ENCODE measurements at places on chromosomes 6 and 20.

- H3K4me3 ChIP-seq, result peak overlapping the region; percentile 95
- no peaks in the 10 kb centered on the region for H3K27me3 ChIP-seq
- peaks cover 64% of the 10 kb centered on the region for H3K36me3 ChIP-seq
- peak overlapping the region; percentile 99 for H3K27ac ChIP-seq
Measured at GRCh38 chr6:35468980-35469750, 964 bp downstream of the RPL10A start.

DNA sequence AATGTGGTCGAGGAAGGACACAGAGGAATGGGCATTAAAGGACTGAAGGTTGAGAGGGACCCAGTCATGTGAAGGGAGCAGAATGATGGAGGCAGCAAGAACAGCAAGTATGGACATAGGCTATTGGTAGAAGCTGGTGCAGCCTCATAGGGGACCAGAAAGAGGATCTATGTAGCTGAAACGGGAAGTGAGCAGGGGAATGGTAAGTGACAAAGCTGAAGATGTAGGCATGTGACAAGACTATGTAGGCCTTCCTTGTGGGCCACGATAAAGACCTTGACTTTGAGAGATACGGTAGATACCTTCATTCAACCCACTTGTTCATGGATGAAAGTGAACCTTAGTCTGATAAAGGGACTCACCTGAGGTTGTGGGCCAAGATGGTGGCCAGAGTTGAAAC is 3.5 kb downstream of the CTNNBL1 start:
- H3K4me1 ChIP-seq, result peaks cover 27% of the 10 kb centered on the region
- H3K27ac ChIP-seq, result no peak overlapping the region
- H3K36me3 ChIP-seq, result peaks cover 26% of the 10 kb centered on the region
- no peak for DNase-seq
- peaks cover 2% of the 10 kb centered on the region for H3K27me3 ChIP-seq

GRCh38 chr6:64482631-64483030 is 847.0 kb downstream of the PHF3 start:
- H3K27ac ChIP-seq, result no peak overlapping the region
- H3K4me3 ChIP-seq, result no peak overlapping the region
- H3K4me1 ChIP-seq, result no peaks in the 10 kb centered on the region
- no peaks in the 10 kb centered on the region for H3K27me3 ChIP-seq
- peaks cover 5% of the 10 kb centered on the region for H3K36me3 ChIP-seq
- DNase-seq, result no peak

- peaks cover 15% of the 10 kb centered on the region for H3K4me1 ChIP-seq
- no peak overlapping the region for H3K4me3 ChIP-seq
- no peaks in the 10 kb centered on the region for H3K36me3 ChIP-seq
- no peak overlapping the region for H3K27ac ChIP-seq
- no peak for DNase-seq
Measured at GRCh38 chr20:23534801-23535593, 33.3 kb downstream of the CST9L start.

DNA sequence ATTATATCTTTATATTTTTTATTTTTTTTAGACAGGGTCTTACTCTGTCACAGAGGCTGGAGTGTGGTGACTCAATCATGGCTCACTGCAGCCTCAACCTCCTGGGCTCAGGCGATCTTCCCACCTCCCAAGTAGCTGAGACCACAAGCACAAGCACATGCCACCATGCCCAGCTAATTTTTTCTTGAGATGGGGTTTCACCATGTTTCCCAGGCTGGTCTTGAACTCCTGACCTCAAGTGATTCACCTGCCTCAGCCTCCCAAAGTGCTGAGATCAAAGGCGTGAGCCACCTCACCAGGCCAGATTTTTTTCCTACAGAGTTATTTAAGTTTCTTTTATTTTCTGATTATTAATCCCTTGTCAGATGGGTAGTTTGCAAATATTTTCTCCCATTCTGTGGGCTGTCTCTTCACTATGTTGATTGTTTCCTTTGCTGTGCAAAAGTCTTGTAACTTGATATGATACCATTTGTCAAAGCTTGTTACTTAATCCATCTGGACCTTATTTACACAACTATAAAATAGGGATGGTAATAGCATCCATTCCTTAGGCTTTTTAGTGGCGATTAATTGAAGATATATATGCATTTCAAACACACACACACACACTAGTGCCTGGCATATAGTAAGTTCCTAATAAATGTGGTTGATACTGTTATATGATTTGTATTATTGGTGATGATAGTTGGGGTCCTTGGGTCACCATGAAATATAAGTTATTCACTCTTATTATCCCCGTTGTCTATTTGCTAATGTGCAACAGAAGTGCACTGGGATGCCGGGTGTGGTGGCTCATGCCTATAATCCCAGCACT is 187.1 kb downstream of the BCAS1 start:
- DNase-seq, result no peak
- peak overlapping the region; percentile 95 for H3K27ac ChIP-seq
- H3K4me1 ChIP-seq, result peaks cover 62% of the 10 kb centered on the region
- no peaks in the 10 kb centered on the region for H3K36me3 ChIP-seq

- H3K27ac ChIP-seq, result no peak overlapping the region
- no peaks in the 10 kb centered on the region for H3K27me3 ChIP-seq
- H3K4me3 ChIP-seq, result no peak overlapping the region
- H3K36me3 ChIP-seq, result peaks cover 43% of the 10 kb centered on the region
- no peaks in the 10 kb centered on the region for H3K4me1 ChIP-seq
- DNase-seq, result no peak
Measured at GRCh38 chr20:38414769-38415450, 20.2 kb downstream of the SNHG17 start.

DNA sequence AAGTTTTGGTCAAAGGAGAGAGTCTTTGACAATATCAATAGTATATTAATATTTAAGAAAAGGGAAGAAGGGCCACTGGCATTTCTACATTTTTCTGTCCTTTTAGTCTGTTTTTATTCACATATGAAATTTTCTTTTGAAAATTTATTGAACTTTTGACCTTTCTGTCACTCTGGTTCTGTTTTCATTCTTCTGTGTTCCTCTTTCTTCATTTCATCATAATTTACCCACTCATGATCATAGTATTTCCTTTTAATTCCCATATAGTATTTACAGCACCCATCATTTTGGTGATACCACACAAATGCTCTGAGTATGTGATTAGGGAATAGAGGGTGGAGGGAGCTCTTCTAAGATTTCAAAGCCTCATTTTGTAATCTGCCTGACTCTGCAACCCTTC is 142.8 kb downstream of the GJA1 start:
- H3K27ac ChIP-seq, result no peak overlapping the region
- H3K4me3 ChIP-seq, result no peak overlapping the region
- peaks cover 10% of the 10 kb centered on the region for H3K4me1 ChIP-seq
- no peak for DNase-seq

GRCh38 chr6:100339574-100340255 is 125.0 kb downstream of the SIM1 start:
- H3K4me3 ChIP-seq, result no peak overlapping the region

DNA sequence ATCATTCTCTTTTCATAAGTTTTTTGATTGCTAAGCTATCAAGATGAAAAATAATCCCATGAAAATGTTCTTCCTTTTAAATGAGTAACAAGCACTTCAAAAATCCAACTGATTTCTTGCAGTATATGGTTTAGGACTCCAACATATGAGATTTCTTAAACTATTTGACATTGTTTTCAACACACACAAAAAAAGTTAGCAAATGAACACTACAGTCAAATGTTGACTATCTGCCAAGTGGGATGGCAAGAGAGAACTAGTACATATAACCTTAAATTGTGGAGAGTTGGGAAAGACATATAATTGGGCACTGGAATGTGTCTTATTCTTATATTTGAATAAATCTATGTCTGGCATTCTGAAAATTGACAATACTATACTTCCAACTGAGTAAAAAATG is 15.6 kb downstream of the COL21A1 start:
- no peak overlapping the region for H3K27ac ChIP-seq
- no peak for DNase-seq
- no peak overlapping the region for H3K4me3 ChIP-seq

DNA sequence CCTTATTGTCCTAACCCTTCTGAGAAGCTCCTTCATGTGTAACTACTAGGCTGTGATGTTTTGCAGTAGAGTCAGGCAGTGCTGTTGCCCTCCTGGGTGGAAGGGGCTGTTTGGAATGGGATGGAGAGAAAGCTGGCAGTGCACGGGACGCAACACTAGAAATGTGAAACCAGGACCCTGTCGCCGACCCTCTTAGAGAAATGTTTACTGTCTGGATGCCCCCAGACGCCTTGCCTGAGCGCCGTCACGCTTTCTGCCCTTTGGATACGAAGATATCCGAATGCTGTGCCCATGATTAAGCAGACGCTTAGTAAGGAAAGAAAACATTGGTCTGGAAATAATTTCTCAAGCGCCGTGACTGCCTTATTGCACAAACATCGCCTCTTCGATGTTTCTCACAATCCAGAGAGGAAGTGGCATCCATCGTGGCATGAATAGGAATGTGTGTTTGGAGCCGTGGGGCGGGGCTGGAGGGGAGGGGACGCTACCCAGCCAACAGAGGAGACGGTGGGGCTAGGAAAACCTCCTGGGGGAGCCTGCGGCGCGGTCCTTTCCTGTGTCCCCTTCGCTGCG is 661 bp upstream of the PPP1R14C start:
- peaks cover 35% of the 10 kb centered on the region for H3K27me3 ChIP-seq
- peak overlapping the region; percentile 58 for H3K4me3 ChIP-seq
- H3K27ac ChIP-seq, result no peak overlapping the region
- DNase-seq, result no peak
- no peaks in the 10 kb centered on the region for H3K4me1 ChIP-seq

DNA sequence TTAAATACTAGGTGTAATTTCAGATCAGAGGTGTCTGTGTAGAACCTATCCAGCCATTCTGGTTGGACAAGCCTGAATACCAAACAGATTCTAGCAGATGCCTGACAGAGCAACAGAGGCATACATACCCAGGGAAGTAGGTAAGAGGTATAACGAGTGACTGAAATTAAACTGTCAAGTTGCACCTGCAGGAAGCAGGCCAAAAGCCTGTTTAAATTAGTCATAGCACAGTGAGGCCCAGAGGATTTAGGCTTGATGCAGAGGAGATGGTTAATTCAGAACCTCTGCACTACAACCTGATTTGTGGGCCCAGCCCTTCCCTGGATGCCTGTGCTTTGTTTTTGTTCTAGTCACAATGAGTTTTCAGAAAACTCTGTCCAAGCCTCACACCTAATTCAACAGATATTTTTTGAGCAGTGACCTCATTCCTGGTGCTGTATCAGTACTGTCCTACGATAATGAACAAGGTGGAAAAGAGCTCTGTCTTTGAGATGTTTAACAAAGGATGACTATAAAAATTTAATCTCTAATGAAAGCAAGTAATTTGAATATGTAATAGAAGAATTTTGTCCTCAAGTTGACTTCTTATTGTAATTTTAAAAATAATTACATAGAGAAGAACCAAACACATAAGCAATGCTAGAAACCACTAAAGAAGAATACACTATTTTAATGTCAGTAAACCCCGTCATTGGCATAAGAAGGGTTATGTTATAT is 31.7 kb downstream of the C6orf58 start:
- no peak overlapping the region for H3K27ac ChIP-seq
- DNase-seq, result no peak
- H3K36me3 ChIP-seq, result no peaks in the 10 kb centered on the region
- H3K27me3 ChIP-seq, result no peaks in the 10 kb centered on the region

GRCh38 chr6:169312658-169313346 is 59.2 kb upstream of the THBS2 start:
- no peak for DNase-seq
- H3K36me3 ChIP-seq, result no peaks in the 10 kb centered on the region
- H3K27me3 ChIP-seq, result no peaks in the 10 kb centered on the region
- H3K27ac ChIP-seq, result no peak overlapping the region
- H3K4me1 ChIP-seq, result peaks cover 2% of the 10 kb centered on the region
- H3K4me3 ChIP-seq, result no peak overlapping the region

- no peak for DNase-seq
- H3K36me3 ChIP-seq, result no peaks in the 10 kb centered on the region
- H3K4me3 ChIP-seq, result no peak overlapping the region
- peaks cover 22% of the 10 kb centered on the region for H3K4me1 ChIP-seq
- no peak overlapping the region for H3K27ac ChIP-seq
Measured at GRCh38 chr20:12055161-12055560, 137.5 kb downstream of the BTBD3 start.
